ENCODE measurements at places on chromosomes 5 and 9.

DNA sequence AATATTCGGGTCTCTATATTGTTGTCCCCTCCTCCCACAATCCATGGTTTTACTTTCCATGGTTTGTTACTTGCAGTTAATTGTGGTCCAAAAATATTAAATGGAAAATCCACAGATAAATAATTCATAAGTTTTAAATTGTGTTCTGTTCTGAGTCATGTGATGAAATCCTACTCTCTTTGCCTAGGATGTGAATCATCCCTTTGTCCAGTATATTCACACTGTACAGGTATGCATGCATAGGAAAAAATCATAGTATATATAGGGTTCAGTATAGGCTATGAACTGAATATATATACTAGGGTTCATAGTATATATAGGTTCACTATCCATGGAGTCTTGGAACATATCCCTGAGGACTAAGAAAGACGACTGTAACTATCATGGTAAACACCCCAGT, 19.6 kb downstream of the INSYN2B start:
- DNase-seq = no peak

GRCh38 chr5:56827049-56827448, 11.7 kb downstream of the MAP3K1 start:
- DNase-seq = no peak

- no peak for DNase-seq
Observed at GRCh38 chr5:68502531-68502930, 287.0 kb downstream of the PIK3R1 start.

DNA sequence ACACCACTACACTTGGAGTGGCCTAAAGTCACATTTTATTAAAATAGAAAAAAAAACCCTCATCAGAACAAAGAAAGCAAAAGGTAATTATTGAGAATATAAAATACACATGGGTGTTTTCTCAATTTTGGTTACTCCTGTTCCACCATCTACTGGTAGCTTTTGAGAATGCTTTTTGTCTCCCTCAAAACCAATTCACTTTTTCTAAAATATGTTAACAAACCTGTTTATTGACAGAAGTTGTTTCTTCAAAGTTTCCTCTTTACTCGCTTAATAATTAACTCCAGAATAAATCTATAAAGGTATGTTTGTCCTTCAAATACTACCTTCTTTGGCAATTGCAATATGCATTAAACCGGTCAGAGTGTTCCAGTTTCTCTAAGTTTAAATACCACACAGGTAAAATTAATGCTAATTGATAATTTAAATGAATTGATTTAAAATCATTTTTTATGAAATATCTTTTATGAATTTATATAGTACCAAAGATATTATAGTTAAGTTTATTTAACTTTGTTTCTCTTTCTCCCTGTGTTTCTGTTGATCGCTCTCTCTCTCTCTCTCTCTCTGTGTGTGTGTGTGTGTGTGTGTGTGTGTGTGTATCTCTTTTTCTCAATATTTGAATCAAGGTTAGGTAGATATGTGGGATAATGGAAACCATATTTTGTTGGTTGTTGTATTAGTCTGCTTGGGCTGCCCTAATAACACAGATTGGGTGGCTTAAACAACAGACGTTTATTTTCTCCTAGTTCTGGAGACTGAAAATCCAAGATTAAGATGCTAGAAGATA, 487.4 kb downstream of the PRDM9 start:
- no peak for DNase-seq

GRCh38 chr9:573691-574410, 267.6 kb upstream of the DMRT1 start:
- no peak for DNase-seq

- DNase-seq = no peak
Observed at GRCh38 chr5:161201558-161201957, 345.0 kb downstream of the GABRB2 start.

DNA sequence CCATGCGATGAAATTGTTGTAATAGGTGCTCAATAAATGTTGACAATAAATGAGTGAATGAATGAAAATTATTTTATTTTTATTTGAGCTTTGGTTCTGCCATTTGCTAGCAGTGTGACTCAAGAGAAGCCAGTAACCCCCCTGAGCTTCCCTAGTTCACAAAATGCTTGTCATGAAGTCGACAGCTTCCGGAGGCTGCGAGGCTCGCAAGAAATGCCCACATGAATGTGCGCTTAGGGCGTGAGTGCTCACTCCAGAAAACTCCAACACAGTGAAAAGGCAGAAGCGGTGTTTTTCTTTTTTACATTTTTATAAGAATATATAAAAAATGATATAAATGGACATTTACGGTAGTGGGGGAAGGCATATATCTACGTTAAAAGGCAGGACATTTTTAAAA, 26.5 kb downstream of the CDKN2A start:
- no peak for DNase-seq

GRCh38 chr5:159324102-159324755, 6.1 kb downstream of the IL12B start:
- DNase-seq = no peak

Measured in GM12891 (cell line).